ENCODE measurements at places on chromosomes 6 and 20.

GRCh38 chr6:137352859-137353258 is 133.7 kb upstream of the IFNGR1 start:
- no peak for DNase-seq

- DNase-seq: no peak
Measured at GRCh38 chr6:39225543-39225942, 3.7 kb downstream of the KCNK5 start.

- no peak for DNase-seq
Measured at GRCh38 chr6:128491100-128491581, 29.3 kb downstream of the PTPRK start.

GRCh38 chr6:46468403-46469010 is 22.7 kb downstream of the RCAN2 start:
- DNase-seq: no peak

GRCh38 chr6:129543981-129544380 is 166.0 kb downstream of the ARHGAP18 start:
- DNase-seq: no peak

DNA sequence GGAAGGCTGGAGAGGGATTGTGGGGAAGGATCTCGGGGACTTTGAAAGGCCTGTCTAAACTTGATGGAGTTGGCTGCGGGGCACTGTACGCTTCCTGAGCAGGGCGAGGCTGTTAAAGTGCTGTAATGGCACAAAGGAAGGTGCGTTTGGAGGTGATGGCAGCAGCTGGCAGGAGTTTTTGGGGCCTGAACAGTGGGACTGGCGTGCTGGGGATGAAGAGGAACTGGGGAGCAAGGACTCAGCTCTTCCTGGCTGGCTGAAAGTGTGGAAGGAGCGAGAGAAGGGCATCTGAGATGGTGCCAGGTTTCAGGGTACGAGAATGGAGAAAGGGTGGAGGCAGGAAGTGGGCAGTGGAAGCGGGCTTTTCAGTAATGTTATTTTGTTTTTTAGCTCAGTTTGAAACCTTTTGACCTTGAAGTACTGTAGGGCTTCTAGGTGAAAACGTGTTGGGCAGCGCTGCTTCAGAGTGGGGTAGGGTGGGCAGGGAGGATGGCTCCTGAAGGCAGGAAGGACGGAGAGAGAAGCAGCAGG is 8.0 kb downstream of the TMEM181 start:
- no peak for DNase-seq

DNA sequence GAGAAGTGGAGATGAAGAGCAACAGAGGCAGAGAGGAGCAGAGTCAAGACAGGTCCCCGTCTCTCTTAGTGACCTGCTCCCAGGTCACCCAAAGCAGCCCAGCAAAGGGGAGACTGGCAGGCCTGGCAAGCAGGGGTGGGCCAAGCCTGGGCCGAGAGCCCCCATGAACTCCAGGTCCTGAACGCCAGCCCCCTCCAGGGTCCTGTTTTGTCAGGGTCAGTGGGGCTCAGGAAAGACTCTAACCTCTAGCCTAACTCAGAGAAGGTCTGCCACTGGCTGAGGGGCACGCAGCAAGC is 1.2 kb downstream of the NECAB3 start:
- no peak for DNase-seq

- DNase-seq: no peak
Measured at GRCh38 chr6:83436674-83437073, 5.8 kb upstream of the ME1 start.

DNA sequence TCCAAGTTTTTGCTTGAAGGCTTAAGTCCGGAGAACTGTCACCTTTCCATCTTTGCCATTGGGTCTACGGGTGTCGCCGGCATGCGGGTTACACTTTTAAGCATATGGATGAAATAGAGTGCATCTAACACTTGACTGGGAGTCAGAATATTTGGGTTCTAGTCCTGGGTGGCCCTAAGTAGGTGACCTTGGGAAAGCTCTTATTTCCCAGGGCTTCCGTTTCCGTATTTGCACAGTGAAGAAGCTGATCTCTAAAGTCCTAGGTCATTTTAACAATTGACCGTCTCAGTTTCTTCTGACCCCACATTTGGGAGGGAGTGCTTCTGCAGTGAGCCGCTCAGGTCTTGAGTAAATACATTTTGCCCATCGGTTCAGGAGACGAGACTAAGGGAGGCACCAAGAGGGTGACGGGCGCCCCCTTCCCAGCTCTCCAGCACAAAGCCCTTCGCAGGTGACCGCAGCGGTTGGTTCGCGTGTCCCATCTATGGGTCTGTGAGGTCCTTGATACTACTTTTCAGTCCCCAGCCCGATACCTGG is 651 bp upstream of the BLTP3A start:
- no peak for DNase-seq

- DNase-seq: no peak
Measured at GRCh38 chr6:147750413-147750812, 241.9 kb downstream of the SAMD5 start.

DNA sequence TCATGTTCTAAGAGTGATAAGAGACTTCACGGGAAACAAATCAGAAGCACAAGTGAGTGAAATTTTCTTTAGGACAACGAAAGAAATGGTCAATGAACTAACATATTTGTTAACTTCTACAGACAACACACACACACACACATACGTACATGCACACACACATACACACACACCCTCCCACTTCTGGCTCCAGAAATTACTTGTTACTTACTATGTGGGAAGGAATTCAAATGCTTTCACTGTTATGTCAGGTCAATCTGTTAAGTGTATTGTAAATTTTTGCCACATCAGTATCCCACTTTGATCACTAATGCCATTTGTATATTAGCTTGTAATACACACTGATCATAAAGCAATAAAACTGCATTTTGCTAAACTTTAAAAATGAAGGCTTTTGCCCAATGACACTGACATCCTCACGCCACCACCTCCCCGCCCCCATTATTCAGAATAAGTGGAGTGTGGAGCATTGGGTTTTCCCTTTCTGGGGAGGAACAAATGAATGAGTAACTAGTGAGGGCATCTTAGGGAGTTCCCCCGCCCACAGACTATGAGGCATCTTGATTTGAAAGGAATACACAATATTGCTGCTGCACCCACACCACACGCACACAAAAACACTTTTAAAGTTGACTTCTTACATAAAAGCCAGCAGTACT is 76.2 kb downstream of the ATXN1 start:
- no peak for DNase-seq

GRCh38 chr6:108564178-108564577 is 3.5 kb downstream of the FOXO3 start:
- no peak for DNase-seq

DNA sequence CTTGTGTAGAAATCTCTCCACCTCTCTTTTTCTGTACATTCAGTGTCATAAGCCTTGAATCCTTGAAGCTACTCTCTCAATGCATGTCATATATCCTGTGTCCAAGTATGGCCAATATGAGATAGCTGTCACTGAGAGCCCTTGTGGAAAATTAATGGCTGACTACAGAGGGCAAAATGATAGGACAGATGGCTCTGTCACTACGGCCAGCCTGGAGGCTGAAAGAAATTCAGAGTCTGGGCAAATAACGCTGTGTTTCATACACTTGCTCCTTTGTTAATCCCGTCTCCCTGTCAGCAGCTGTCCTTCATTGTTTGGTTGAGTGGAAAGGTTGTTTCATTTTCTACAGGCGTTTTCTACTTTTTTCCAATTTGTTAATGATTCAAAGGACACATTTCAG is 70.4 kb upstream of the VGLL2 start:
- DNase-seq: no peak

- DNase-seq: no peak
Measured at GRCh38 chr6:32845384-32845884, 1.6 kb upstream of the PSMB8 start.

GRCh38 chr6:140283197-140283596 is 908.7 kb upstream of the CITED2 start:
- no peak for DNase-seq

DNA sequence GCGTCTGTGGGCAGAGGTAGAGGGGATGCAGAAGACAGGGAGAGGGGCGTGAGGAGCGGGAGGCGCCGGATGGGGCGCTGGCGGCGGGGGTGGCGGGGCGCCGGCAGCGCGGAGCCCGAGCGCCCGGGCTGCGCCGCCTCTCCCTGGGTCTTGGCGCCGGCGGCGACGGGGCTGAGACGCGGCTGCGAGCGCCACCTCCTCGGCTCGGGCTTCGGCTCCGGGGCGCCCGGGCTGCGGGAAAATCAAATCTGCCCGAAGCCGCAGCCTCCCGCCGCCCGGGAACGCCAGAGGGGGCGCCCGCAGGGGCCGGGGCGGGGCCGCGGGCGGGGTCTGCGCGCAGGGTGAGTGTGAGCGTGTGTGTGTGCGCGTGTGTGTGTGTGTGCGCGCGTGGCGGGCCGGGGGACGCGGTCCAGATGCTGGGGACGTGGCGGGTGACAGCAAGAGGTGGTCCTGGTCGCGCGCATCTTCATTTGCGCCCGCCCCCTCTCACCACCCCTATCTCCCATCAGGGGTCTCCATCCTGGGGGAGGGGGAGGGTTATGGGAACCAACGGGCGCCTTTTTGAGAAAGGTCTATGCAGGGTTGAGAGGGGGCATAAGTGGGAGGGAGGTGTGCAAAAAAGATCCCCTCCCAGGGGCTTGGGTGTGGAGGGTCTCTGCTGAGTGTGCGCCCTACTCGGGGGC is 646 bp upstream of the CPNE5 start:
- no peak for DNase-seq

GRCh38 chr6:83884523-83884922 is 25.0 kb downstream of the CYB5R4 start:
- DNase-seq: no peak

DNA sequence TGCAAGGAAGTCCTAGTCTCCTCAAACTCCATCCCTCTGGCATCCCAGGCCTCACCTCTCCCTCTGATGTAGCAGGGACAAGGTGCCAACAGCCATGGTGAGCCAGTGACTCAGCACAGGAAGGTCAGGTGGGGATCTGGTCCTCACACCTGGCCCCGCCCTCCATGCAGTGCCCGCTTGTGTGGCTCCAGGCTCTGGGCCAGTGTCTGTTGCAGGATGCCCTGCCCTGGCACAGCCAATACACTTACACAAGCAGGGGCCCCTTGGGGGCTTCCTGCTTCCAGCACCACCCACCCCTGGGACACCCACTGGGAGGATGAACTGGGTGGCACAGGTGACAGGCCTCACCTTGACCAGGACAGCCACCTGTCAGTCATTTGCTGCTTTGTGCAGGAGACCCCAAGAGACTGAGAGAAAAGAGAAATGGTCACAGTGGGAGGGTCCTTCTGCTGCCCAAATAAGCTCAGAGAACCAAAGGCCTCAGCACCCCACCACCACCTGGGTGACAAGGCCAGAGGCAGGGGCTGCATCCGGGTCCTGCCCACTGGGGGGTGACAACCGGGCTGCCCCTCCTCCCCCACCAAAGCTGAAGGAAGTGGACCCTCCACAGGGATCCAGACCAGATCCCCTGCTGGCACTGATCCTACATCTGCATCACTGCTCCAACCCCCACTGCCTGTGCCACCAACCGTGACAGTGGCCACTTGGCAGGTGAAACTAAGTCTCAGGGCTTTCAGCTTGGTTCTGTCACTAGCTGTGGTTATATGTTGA is 658.8 kb upstream of the DEFB115 start:
- DNase-seq: no peak

GRCh38 chr6:112338166-112338709 is 8.9 kb upstream of the RFPL4B start:
- DNase-seq: no peak

GRCh38 chr6:81561071-81561564 is 191.4 kb downstream of the TENT5A start:
- no peak for DNase-seq

DNA sequence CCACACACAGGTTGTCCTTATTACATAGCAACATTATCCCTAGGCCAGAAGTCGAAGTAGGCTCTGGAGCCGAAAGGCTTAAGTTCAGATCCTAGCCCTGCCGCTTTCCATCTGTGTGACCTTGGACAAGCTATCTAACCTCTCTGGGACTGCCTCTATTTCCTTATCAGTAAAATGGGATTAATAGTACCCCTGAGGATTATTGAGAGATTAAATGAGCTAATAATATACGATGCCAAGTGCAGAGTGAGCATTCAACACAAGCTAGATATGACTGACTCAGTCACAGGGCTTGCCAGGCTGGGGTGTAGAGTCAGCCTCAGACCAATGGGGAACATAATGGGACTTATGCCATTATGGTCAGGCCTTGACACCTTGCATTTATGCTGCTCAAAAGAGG is 8.9 kb upstream of the SPATA2 start:
- no peak for DNase-seq

DNA sequence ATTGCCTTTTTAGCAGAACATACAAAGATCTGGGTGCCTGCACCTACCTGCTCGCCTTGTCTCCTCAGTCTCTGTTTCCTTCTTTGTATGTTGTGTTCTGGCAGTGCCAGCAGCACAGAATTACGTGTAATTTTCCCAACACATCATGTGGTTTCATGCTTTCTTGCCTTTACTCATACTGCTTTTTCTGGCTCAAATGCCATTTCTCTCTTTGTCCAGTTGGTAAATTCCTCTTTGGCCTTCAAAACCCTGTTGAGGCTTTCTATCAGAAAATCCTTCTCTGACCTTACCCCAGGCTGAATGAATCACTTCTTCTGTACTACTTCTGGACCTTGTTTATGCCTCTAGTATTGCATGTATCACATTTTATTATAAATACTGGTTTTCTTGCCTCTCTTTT is 31.8 kb downstream of the L3MBTL3 start:
- DNase-seq: no peak

DNA sequence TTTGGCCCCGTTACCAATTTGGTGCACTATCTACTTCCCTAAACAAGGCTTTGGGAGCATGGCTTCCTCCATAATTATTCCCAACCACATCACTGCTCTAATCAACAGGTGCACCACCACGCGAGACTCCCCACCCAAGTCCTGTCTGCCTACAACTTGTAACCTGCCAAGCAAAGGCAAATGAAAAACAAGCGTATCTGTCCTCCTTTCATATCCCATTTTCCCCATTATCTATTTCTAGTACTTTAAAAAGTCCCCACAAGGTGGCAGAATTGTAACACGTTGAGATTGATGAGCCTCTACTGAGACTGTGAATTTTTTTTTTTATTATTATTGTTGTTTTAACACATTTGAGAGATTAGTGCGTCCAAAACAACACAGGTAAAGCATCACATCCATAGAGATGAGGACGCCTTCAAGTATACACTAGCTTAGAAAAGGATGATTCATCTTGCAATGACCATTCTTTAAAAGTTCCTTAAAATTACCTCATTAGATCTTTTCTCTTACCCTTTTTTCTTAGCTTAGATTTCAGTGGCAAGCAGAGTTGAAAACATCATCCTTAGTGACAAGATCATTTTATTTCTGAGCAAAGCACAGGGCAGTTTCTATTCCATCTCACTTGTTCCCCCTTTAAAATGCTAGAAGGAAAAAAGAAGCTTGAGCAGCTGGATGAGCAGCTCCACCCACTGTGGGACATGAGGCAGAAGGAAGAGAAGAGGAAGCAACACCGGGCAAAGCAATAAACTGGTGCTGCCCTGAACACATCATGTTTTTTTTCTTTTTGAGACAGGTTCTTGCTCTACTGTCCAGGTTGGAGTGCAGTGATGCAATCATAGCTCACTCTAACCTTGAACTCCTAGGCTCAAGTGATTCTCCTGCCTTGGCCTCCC is 210.8 kb downstream of the ARHGAP18 start:
- DNase-seq: no peak
